Pons (tissue), 1 donor: ENCODE measurements at places on chromosomes 6 and 20.

GRCh38 chr20:21022925-21023324 lies 83.2 kb downstream of the LINC00237 start:
- DNase-seq = no peak

- no peak for DNase-seq
Observed at GRCh38 chr20:40694246-40694645, 5.2 kb upstream of the MAFB start.

- no peak for DNase-seq
Observed at GRCh38 chr6:45965792-45966191, 49.9 kb downstream of the CLIC5 start.

GRCh38 chr6:105646391-105646867 lies 243.5 kb upstream of the PREP start:
- peak; percentile 2 for DNase-seq

DNA sequence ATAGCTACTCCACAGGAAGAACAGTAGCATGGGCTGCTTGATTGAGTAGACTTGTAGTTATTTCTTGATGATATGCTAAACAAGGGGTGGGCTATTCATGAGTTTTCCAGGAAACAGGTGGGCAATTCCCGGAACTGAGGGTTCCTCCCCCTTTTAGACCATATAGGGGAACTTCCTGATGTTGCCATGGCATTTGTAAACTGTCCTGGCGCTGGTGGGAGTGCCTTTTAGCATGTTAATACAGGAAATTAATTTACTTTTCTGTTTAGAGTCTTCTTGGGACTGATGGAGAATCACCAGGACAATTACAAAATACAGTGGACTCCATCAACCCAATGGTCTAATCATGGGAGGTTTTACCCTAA lies 22.7 kb downstream of the CYP24A1 start:
- no peak for DNase-seq

- DNase-seq = no peak
Observed at GRCh38 chr6:136404007-136404406, 114.4 kb upstream of the BCLAF1 start.

GRCh38 chr20:56395166-56395565 lies 2.7 kb downstream of the CSTF1 start:
- no peak for DNase-seq

DNA sequence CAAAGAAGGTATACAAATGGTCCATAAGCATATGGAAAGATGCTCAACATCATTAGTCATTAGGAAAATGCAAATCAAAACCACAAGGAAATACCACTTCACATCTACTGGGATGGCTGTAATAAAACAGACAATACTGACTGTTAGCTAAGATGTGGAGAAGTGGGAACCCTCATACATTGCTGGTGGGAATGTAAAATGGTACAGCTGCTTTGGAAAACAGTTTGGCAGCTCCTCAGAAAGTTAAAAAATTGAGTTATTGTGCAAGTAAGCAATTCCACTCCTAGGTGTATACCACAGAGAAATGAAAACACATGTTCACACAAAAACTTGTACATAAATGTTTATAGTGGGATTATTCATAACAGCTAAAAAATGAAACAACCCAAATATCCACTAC lies 173.0 kb upstream of the JAG1 start:
- DNase-seq = no peak

GRCh38 chr20:51100617-51101016 lies 77.7 kb upstream of the KCNG1 start:
- DNase-seq = no peak

DNA sequence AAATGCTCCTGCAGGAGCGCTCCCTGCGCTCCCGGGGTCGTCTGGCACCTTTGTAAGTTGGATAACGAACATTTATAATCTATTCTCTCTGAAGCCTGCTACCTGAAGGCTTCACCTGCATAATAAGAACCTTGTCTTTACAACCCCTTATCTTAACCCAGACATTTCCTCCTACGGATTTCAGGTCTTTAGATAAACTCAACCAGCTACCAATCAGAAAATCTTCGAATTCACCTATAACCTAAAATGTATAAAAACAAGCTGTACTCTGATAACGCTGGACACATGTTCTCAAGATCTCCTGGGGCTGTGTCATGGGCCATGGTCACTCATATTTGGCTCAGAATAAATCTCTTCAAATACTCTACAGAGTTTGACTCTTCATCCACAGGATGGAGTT lies 4.1 kb upstream of the KCNK5 start:
- DNase-seq = no peak

DNA sequence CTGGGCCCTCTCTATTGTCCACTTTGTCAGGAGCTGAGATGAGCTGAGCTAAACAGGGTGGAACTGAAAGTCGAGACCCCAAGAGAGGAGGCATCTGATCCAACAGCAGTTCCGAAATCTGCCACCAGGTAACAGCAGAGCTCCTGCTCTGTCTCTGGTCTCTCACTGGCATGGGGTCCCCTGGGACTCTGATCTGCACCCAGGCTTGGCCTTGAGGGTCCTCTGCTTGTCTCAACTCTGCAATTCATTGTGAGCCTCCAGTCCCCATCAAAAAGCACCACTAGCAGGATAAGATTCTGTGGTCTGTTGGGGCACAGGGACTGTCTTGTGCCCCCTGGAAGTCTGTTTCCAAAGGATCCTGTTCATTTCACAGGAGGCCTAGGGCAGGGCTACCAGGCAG lies 62.5 kb upstream of the TOP1 start:
- no peak for DNase-seq

DNA sequence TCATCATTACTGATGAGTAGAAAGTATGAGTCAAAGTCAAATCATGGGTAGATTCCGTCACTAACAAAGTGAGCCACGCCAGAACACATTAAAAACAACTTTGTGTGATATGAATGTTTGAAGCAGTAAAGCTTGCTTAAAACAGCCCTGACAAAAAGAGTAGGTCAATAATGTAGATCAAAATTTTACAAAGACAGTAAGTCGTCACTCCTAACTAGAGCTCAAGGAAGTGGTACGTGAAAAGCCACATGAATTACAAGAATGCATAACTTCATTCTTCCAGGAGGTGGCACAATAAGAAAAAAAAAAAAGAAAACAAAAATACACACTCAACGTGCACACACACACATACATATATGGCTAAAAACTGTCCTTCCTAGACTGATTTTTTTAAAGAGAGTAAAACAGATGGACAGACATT lies 69.9 kb downstream of the HACE1 start:
- peak; percentile 37 for DNase-seq

DNA sequence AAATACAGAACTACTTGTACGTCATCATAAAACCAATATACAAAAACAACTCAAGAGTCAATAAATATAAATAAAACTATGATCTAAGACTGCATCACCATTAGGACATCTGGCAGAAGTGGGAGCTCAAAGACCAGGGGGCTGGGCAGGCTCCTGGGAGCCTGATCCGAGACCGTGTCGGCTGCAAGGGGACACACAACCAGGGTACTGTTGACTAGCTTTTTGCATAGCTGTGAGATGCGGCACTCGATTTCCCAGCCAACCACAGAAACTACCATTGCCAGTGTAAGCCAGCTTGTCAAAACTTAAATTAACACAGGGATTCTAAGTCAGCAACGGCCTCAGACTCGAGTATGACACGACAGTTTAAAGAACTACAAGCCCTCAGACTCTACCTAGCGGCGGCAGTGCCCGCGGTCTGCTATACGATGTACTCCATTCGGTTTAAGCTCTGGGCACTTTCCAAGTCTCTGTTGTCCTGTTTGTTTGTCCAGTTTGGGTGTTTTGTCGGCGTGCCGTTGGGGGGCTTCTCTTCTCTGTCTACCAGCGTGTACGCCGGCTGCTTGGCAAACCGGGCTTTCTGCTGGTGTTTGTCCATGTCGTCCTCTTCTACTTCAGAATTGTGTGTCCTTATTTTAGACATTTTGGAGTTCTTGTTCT lies 34.6 kb downstream of the JAG1 start:
- no peak for DNase-seq

GRCh38 chr6:124463271-124463670 lies 499.0 kb upstream of the RNF217 start:
- DNase-seq = no peak

- no peak for DNase-seq
Observed at GRCh38 chr6:129631070-129631469, 78.9 kb downstream of the ARHGAP18 start.

DNA sequence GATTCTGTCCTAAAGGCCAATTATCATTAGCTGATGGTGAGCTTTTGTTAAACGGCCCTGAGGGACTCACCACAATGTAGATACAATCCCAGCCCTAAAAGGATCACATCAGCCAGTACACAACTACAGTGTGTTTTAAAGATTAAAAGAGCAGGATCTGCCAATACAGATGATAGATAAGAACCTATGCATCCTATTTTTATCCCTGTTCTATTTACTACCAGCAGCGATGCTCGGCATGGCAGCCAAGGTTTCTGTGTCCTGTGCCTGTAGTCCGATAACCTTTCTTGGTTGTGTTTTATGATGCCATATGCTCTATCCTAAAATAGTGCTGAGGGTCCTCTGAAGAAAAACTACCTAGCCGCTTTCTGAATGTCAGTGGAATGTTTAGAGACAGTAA lies 289.4 kb downstream of the PHACTR1 start:
- no peak for DNase-seq

DNA sequence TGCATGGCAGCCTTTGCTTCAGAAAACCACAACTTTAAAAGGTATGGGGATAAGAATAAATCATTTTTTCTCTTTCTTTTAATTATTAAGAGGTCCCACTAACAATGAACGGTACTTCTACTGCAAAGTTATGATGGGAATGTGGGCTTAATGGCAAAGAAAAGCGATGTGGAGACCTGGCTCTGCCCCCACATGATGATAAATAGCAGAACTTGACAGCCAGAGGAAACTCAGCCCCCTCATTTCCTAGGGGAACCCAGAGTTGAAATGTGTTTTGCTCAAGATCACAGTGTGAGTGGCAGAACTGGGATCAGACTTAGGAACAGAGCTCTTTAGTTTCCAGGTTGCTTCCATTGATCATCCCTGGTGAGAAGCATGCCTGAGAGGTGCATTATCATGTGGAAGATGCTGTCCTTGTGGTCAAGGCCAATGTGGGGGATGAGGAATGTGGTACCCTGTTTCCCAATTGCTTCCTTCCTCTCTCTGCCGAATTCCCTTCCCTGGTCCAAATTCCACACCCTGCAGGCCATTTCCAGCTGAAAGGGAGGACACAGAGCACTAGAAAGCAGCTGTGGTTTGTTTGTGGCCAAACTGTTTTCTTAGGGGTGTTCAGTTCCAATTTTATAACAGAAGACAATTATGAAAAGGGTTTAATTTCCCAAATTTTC lies 66.0 kb downstream of the BACH2 start:
- no peak for DNase-seq

DNA sequence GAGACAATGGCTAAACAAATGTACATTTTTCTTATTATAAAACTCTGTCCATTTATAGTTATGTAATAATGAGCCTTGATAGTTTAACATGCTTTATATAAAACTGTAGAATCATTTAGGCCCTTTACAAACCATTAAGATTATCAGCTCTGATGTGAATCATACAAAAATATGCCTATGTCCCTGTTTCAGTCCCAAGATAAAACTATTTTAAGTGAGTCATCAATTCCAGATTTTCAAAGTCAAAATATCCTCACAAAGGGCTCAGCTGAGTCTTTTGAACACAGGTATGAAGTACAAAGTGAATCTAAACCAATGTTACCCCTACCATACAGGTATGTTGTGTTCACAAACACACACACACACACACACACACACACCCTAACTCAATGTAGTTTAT lies 88.0 kb downstream of the PTPRK start:
- no peak for DNase-seq

- DNase-seq = no peak
Observed at GRCh38 chr20:12860619-12861247, 148.0 kb upstream of the SPTLC3 start.

- peak; percentile 11 for DNase-seq
Observed at GRCh38 chr6:48027704-48028435, 83.1 kb downstream of the PTCHD4 start.

GRCh38 chr6:163711615-163712565 lies 297.4 kb downstream of the QKI start:
- peak; percentile 74 for DNase-seq

DNA sequence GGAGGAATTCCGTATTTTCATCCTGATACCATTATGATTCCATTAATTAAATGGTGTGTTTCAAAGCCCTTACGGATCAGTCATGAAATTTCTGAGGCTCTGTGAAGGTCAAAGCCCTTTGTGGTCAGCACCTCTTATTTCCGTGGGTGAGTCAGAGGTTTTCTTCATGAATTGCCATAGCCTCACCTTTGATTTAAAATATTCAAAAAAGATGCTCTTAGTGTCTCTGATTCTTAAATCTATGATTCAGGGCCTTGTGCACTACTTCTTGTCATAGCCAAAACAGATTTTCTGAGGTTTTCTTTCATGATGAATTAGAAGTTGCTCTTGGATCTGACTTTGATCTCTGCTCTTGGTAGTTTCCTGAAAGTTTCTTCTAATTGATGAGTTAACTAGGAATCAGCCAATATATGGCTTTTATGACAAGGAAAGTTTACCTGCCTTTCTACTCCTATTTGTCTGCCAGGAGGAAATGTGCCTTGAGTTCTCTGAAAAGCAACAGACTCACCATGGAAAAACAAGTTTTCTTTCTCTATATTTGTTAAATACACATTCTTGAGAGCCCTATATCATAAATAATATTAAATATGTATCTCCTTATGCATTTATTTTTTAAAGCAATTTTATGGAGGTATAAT lies 613.0 kb downstream of the UTRN start:
- no peak for DNase-seq

GRCh38 chr6:125722886-125723285 lies 26.5 kb upstream of the HEY2 start:
- DNase-seq = no peak

- DNase-seq = no peak
Observed at GRCh38 chr20:18637224-18637623, 49.4 kb downstream of the DTD1 start.

GRCh38 chr6:43258807-43259686 lies 15.8 kb downstream of the TTBK1 start:
- DNase-seq = no peak

DNA sequence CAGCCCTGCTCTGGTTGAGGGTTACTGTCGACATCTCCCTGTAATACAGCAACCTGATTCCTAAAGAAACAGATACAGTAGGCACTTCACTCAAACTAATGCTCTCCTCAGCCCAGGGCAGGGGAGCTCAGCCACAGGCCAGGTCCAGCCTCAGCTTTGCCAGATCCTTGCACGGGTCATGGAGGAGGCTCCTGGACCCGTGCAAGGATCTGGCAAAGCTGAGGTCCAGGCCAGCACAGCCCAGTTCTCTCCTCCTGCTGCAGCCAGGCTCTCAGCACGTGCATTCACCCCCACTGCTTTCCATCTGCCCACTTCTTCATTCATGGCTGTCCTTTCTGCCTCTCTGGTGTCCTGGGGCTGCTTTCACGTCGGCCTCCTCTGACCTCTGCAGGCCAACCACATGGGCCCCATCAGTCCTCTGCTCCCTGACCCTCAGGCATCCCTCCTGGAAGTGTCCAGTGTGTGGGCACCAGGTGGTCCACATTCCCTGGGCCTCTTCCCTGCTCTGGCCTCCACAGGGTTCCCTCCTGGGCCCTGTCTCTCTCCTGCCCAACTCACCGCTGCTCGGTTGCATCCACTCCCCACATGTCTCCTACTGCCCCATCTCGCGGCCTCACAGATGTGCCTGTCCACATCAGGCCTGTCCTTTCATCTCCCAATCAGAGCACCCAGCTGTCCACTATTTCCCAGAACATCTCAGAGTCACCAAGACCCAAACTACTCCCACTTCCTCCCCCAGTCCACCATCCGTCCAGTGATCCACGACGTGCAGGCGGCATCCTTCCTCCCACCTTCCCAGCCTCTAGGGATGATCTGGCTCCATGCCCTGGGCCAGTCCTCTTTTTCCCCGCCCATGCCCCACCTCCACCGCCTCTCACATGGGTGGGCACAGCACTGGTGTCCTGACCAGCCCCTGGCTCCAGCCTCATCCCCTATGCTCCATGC lies 11.8 kb upstream of the CD93 start:
- DNase-seq = no peak
